CD8-positive, alpha-beta memory T cell (primary cell): ENCODE measurements at places on chromosomes 16 and 17. TPM values are rescaled to one million over a fixed set of nuclear protein-coding genes. Genes with fewer than 3 reads are reported as not detected.
A peak's percentile ranks its signal among the peaks of the same experiment; 100 is the strongest.

- H3K4me1 ChIP-seq = no peaks in the 10 kb centered on the region
- no peak overlapping the region for H3K27ac ChIP-seq
- H3K4me3 ChIP-seq = no peak overlapping the region
Measured at GRCh38 chr16:49811644-49812334, 44.1 kb downstream of the ZNF423 start.

DNA sequence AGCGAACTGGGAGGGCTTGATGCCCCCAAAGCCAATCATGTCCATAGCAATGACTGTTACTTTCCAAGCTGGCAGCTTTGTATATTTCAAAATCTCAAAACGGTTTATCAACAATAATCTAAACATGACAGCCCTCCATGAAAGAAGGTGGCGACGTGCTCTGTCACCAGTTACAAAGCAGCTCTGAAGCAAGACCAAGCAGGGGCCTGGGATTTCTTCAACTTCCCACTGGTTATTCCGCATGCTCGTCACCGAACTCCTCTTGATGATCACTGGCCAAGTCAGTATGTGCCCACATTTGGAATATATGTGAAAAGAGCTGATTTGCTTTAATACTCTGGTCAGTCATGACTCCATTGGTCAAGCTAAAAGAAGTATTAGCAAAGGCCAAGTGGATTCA, 175.6 kb downstream of the VPS53 start:
- H3K27me3 ChIP-seq = no peaks in the 10 kb centered on the region
- H3K27ac ChIP-seq = no peak overlapping the region
- H3K4me3 ChIP-seq = no peak overlapping the region
- no peak for DNase-seq
- peaks cover 12% of the 10 kb centered on the region for H3K36me3 ChIP-seq

Gene SLC5A10
- total RNA-seq = not detected

DNA sequence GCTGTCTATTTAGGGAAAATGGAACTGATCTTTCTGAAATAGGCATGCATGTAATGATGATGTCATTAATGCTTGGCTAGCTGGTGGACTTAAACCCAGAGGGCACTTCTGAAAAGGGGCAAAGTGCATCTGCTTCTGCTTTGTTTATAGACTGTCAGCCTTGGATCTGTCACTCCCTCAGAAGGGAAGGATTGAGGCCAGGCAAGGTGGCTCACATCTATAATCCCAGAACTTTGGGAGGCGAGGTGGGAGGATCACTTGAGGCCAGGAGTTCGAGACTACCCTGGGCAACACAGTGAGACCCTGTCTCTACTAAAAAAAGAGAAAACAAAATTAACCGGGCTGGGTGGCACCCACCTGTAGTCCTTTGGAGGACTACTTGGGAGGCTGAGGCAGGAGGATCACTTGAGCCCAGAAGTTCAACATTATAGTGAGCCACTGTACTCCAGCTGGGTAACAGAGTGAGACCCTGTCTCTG, 185.5 kb downstream of the WWOX start:
- H3K27ac ChIP-seq = no peak overlapping the region
- no peak for DNase-seq
- H3K4me3 ChIP-seq = no peak overlapping the region
- no peaks in the 10 kb centered on the region for H3K27me3 ChIP-seq
- no peaks in the 10 kb centered on the region for H3K4me1 ChIP-seq
- H3K36me3 ChIP-seq = no peaks in the 10 kb centered on the region

DNA sequence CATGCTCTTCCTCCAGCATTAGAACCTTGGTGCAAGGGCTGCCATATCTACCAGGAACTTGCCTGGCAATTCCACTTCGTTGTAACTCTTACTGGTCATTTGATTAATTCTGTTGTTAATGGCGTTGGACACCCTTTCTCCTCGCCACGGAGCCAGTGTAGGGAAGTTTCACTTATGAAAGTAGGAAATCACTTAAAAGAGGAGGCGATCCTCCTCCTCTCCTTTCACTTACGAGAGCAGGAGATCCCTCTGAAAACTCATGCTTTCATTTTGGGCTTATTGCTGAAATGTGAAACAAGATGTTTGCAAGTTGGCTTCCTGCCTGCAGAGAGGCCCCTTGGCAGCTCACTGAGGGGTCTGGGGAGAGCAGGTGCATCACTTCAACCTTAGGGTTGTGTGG, 226.0 kb downstream of the SNX29 start:
- no peak overlapping the region for H3K4me3 ChIP-seq
- no peaks in the 10 kb centered on the region for H3K27me3 ChIP-seq
- no peaks in the 10 kb centered on the region for H3K4me1 ChIP-seq

DNA sequence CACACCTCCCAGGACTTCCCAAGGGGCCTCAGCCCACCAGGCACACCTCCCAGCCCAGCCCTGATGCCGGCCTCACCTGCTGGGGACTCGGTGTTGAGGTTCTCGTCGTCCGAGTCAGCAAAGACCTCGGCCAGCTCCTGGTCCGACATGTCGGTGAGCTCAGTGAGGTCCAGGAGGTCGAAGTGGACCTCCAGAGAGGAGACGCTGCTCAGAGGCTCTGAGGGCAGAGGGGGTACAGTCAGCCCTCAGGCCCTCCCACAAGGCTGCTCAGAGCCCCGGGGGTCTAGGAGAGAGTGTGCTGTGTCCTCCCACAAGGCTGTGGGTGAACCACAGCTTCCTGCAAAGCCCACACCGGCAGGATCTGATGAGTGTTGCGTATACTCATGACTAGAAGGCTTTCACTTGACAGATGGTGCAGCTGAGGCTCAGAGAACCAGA, 10.5 kb downstream of the DBNDD1 start:
- H3K4me3 ChIP-seq = peak overlapping the region; percentile 65
- H3K4me1 ChIP-seq = peaks cover 19% of the 10 kb centered on the region
- peak; percentile 73 for DNase-seq
- no peak overlapping the region for H3K27ac ChIP-seq
- H3K27me3 ChIP-seq = no peaks in the 10 kb centered on the region

DNA sequence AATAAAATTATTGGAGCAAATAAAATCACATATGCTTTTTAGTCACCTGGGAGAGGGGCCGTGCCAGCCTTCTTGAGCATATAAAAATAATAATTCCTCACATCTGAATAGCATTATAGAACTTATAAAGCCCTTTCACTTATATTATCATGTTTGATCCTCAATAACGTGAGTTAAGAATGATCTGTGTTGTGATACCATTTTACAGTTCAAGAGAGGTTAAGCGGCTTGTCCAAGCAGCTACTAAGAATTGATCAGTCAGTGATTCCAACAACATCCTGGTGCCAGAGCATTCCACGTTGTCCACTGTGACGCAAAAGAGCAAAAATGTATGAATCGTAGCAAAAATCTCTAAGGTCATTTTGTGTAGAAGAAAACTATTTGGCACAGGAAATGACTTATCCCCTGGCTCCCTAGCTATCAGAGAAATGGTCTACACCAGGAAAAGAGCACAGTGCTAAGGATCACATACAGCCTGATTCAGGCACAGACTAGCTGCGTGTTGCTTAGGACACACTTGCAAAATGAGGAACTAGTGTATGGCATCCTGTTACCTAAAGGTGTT, 33.0 kb downstream of the ANKFN1 start:
- no peak for DNase-seq
- no peaks in the 10 kb centered on the region for H3K4me1 ChIP-seq
- H3K36me3 ChIP-seq = no peaks in the 10 kb centered on the region
- H3K27ac ChIP-seq = no peak overlapping the region
- H3K4me3 ChIP-seq = no peak overlapping the region
- no peaks in the 10 kb centered on the region for H3K27me3 ChIP-seq

Gene ATXN7L3
- total RNA-seq = 111 TPM

DNA sequence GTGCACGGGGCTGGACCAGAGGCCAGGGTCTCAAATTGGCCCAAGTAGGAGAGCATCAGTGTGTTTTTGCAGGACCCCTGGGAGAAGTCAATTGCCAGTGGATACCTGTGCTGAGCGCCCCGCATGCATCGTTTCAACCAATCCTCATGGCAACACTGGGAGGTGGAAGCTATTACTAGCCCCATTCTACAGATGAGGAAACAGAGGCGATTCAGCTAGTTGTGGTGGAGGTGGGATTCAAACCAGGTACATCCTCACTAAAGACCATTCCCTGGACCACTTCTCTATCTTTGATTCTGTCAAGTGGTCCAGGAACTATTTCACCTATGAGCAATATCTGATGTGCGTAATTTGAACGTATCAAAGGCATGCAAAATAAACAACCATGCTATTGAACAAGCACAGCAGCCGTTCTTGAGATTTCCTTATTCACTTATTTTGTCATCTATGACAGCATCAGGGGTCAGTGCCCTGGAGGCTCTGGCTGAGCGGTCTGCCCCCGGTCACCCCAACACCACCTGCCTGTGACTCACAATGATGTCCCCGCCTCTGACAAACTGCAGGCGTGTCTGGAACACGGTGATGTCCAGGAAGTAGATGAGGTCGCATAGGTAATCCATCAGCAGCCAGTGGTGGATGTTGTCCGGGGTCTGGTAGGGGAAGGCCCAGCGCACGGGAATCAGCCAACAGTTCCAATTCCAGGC, 54.0 kb downstream of the CNGB1 start:
- no peaks in the 10 kb centered on the region for H3K36me3 ChIP-seq
- H3K4me3 ChIP-seq = no peak overlapping the region
- H3K27ac ChIP-seq = no peak overlapping the region
- H3K27me3 ChIP-seq = no peaks in the 10 kb centered on the region

Gene MYL11
- total RNA-seq = 2.4 TPM

DNA sequence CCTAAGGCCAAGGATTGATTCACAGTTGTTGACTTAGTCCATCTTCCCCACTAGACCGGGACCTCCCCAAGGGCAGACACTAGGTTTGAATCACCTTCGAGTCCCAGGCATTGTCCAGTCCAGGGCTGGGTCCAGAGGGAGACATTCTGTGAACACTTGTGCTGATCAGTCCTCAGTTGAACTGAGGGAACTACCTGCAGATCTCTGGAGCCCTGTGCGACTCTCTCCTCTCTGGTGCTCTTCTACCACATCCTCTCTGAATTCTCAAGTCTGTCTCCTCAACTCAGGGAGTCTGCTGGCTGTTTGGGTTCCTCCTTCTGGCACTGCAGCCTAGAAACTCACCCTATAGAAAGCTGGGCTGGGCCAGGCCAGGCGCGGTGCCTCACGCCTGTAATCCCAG, 10.8 kb downstream of the ZNF232 start:
- no peak overlapping the region for H3K4me3 ChIP-seq
- no peaks in the 10 kb centered on the region for H3K4me1 ChIP-seq
- no peak for DNase-seq
- H3K36me3 ChIP-seq = peaks cover 2% of the 10 kb centered on the region

DNA sequence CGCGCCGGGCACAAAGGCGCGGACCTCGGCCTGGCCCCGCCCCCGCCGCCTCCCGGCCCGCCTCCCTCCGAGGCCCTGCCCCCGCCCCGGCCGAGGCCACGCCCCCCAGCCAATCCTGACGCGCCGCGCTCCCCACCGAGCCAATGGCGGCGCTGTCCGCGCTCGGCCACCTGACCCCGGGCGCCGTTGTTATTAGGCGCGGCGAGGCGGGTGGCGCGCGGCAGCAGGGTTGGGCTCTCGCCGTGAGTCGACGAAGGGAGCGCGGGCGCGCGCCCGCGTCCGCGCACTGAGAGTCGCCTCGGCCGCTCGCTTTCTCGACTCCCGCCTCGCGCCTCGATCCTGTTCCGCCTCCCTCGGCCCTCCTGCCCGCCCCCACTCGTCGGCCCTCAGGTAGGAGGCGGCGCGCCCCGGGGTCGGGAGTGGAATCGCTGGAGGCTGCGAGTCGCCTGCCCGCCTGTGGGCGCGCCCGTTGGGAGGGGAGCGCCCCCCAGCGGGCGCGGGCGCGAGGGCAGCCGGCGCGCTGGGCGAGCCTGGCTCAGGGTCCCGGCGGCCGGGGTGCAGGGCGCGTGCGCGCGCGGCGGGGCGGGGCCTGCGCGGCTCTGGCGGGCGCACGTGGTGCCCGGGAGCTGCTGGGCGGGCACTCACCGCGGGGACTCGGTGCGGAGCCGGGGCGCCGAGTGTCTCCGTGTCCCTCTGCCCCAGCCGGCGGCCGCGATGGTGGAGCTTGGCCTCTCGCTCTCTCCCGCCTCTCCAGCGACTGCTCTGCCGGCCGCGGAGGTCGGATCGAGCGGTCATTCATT, 405 bp upstream of the CBLN1 start:
- no peak overlapping the region for H3K27ac ChIP-seq
- DNase-seq = no peak
- no peaks in the 10 kb centered on the region for H3K36me3 ChIP-seq
- H3K4me3 ChIP-seq = no peak overlapping the region
- no peaks in the 10 kb centered on the region for H3K4me1 ChIP-seq

Gene TM4SF5
- not detected for total RNA-seq

Gene SLC12A3
- total RNA-seq = not detected

DNA sequence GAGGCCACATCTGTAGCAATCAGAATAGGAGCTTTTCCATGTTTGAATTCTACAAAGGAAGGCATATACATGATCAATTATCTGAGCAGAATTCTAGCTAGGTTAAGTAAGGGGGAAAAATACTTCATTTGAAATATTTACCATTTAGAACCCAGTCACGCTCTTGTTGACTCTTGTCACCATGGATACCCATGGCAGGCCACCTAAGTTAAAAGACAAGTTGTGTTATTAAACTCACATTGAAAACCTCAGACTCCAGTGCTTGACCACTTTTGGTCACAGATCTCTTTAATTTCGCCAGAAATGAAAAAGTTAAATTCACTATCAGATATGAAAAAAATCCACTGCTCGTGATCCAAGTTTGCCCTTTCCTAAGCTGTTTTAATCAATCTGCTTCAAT, 4.1 kb downstream of the DDX5 start:
- H3K27me3 ChIP-seq = no peaks in the 10 kb centered on the region
- H3K4me1 ChIP-seq = peaks cover 61% of the 10 kb centered on the region
- H3K4me3 ChIP-seq = no peak overlapping the region
- DNase-seq = no peak
- no peak overlapping the region for H3K27ac ChIP-seq

Gene SLC47A1
- total RNA-seq = 0.15 TPM
